ENCODE measurements at places on chromosomes 1 and 21. TPM values are rescaled to one million over a fixed set of nuclear protein-coding genes. Genes with fewer than 3 reads are reported as not detected.

Gene CSTB
- polyA plus RNA-seq = 37.5 TPM

Gene UMODL1
- polyA plus RNA-seq = 0.48 TPM

Gene CASQ2
- 0.59 TPM for polyA plus RNA-seq

Gene OR2L13
- polyA plus RNA-seq = not detected

Gene ATAD3C
- polyA plus RNA-seq = 2.7 TPM

Gene PLEKHN1
- 1.1 TPM for polyA plus RNA-seq

Gene TIE1
- 91.7 TPM for polyA plus RNA-seq

Gene LRRC8B
- 10.4 TPM for polyA plus RNA-seq

Measured in left lung (tissue), 14 donors.